ENCODE measurements at places on chromosomes 6 and 20. TPM values are rescaled to one million over a fixed set of nuclear protein-coding genes. Genes with fewer than 3 reads are reported as not detected.

DNA sequence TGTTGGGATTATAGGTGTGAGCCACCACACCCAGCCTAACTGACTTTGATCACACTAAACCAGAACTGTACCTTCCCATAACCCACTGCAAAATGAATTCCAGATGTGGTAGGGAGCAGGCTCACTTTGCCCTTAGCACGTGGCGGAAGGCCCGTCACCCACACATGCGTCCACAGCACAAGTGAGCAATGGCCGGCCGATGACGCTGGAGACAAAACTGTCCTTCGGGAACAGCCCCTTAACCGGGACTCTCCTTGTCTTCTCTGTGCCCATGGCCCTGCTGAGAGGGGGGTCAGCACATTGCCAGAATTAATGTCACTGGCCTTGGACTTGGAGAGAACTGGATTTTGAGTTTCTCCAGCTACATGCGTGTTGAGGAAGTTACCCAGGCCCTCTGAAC lies 107.2 kb downstream of the TOX2 start:
- DNase-seq: no peak

The DNAH8 gene
- total RNA-seq: not detected

- no peak for DNase-seq
Observed at GRCh38 chr20:64224351-64225170, 31.0 kb upstream of the PCMTD2 start.

The CST5 gene
- total RNA-seq: not detected

- DNase-seq: no peak
Observed at GRCh38 chr20:57322476-57322875, 7.1 kb upstream of the SPO11 start.

DNA sequence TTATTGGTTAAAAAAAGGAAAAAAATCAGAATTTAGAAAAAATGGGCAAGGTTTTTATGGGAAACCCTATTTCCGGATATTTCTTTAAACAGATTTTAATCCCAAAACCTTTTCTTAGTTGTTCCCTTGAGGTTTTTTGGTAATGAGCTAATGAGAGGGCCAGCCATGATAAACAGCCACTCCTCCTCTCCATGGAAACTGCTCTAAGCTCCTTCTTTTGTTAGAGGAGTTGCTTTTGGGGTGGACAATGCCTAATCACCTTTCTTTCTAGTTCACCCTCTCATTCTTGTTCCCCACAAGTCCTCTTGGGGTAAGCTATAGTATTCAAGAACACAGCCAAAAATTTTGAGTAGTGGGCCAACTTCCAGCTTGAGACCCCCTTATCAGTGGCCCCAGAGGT lies 105.0 kb upstream of the FAM184A start:
- DNase-seq: no peak

- no peak for DNase-seq
Observed at GRCh38 chr6:3557336-3557735, 100.5 kb upstream of the SLC22A23 start.

DNA sequence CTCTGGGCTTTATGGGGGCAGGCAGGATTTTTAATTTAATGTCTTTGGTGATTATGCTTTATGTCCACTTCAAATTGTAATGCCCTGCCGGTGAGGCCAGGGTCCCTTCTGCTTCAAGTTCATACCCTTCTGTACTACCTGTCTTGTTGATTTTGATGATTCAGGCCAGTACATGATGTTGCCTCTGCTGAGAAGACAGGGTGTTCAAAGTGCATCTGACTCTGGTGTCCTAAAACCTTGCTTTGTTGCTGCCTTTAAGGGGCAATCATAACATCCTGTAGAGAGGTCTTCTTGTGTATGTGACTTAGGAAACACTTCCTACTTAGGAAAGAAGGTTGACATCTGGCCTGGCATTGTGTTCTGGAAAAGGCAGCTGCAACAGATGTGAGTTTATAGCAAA lies 113.2 kb downstream of the TMEM170B start:
- DNase-seq: no peak

GRCh38 chr20:62576815-62577489 lies 65.4 kb upstream of the SLCO4A1 start:
- peak; percentile 24 for DNase-seq

GRCh38 chr20:5548902-5549599 lies 201.2 kb upstream of the SHLD1 start:
- no peak for DNase-seq

- no peak for DNase-seq
Observed at GRCh38 chr6:110530671-110531070, 54.3 kb upstream of the SLC22A16 start.

GRCh38 chr6:104500265-104500664 lies 359.5 kb downstream of the HACE1 start:
- DNase-seq: no peak

DNA sequence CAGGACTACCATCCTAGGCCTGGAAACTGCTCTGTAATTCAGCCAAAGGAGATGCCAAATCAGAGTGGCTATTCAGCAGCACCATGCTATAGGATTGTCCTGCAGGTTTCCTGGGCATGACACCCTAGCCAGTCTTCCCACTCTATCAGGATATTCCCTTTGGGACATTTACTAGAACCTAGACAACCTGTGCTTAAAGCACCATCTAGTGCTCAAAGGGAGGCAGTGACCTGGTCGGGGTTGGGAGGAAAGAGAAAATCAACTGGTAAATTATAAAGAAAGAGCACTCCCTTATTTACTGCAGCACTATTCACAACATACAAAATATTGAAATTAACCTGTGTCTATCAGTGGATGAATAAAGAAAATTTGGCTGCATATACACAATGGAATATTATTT lies 67.2 kb upstream of the SMLR1 start:
- no peak for DNase-seq

DNA sequence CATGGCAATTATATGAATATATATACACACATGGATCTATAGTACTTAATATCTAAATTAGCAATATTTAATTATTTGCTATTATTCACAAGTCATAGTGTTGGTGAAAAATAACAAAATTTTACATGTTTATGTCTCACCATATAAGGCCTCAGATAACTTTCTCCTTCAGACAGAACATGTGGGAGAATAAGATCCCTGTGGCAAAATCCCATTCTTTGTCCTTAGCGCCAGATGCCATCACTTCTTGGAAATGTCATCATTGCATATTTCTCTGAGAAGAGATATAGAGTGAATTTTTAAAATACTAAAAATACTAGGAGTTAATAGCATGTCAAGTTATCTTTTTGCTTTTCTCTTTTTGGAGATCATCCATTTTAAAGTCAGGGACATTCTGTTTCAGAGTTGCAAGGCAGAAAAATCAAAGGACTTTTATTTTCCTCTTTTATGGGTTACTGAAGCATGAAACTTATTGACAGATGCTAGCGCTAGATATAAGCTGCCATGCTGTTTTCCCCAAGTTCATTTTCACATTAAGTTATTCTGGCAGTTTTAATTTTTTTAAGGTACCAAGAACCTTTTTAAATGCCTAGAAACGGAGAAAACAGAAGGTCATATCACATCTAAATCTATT lies 30.4 kb upstream of the STXBP5 start:
- no peak for DNase-seq

The DYNLT1 gene
- total RNA-seq: 35.0 TPM

DNA sequence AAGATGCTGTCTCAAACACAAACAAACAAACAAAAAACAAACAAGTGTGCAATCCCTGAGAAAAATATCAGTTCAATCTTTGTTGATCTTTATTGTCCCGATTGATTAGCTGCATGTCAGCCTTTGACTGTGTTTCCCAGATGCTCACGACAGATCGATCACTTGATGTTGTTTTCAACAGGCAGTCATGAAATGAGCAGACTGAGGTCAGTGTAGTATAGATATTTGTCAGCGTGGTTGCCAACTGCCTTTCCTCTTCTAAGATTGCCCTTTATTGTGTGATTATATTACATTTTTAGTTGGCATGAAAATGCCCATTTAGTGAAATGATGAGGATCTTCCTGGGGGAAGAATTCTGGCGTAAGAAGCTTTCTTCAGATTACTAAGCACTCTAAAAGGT lies 25.6 kb downstream of the UTRN start:
- no peak for DNase-seq

The KCNQ2 gene
- total RNA-seq: 0.27 TPM

The SAMD3 gene
- 0.54 TPM for total RNA-seq

GRCh38 chr6:96611342-96611991 lies 48.5 kb downstream of the FHL5 start:
- DNase-seq: no peak

The POPDC3 gene
- not detected for total RNA-seq

DNA sequence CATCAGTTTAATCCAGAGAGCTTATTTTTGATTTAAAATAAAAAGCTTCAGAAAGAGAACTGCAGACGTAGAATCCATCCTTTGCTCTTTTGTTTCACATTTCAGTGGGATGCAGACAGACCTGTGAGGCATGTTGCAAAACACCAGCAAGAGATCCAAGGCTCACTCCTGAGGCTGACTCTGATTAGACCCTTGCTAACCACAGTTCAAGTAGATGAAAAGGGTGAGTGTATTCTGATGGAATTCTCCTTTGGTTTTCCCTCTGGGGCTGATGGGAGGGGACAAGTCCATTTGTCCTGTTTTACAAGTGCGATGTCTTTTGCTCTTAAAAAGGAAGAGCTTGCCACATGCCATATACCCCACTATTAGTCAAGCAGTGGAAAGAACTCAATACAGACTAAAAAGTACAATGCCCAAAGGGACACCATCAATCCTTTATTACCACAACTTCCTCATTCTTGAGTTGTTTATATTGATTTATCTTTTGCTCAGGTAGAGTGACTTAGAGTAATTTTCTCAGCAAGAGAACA lies 772.7 kb downstream of the MAFB start:
- DNase-seq: no peak

The ME1 gene
- total RNA-seq: under 0.01 TPM

DNA sequence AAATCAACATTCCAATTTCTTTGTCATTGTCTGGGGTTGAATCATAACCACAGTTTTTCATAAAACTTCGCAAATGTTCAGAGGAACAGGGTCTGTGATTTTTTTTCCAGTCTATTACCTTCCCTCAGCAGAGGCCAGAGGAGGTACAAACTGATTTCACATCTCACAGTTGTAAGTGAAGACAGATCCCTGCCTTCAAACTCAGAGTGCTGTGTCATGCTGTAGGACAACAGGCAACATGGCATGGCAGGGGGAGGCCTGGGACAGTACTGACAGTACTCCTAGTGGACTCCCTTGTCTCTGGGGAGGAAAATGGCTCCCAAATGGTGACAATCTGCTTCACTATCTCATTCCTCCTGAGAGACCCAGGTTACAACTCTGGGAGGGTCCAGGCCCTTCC lies 308.6 kb downstream of the CDC5L start:
- no peak for DNase-seq

DNA sequence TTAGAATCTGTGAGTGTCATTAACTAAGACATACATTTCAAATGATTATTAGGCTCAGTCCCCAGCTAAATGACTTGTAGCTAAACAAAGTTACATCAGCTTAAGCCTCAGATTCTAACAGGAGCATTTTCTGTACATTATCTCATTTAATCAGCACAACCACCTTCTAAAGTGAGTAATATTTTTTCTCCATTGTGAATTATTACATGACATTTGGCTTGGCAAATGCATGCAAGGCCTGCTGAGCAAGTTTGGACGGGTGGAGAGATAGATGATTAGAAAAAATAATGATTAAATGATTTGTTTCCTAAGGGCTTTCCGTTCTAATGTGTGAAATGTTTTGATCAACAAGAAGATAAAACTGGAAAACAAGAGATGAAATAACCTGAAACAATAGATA lies 20.7 kb downstream of the DCBLD1 start:
- no peak for DNase-seq

Measured in hematopoietic multipotent progenitor cell (in vitro differentiated cells).